Activated CD8-positive, alpha-beta memory T cell treated with anti-CD3 and anti-CD28 coated beads, Interleukin-2, amount 50 U/mL, for 48 hours (primary cell): ENCODE measurements at places on chromosomes 1 and 21.

DNA sequence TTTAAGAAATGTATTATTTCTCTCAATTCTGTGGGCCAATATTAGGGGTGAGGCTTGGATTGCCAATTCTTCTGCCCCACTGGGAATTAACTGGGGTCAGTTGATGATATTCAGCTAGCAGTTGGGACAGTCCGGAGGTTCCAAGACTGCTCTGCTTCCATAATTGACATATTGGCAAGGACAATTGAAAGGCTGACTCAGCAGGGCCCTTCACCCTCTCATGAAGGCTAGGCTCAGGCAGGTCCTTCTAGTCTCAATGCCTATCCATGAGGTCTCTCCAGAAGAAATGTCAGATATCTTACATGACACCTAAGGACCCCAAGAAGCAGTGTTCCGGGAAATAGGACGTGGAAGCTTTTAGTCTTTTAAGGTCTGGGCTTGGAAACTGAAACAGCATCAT, 13.3 kb upstream of the RNF11 start:
- DNase-seq: no peak

- no peak for DNase-seq
These were observed 92.6 kb upstream of the BEND5 start for GRCh38 chr1:48869116-48869893.

GRCh38 chr1:25908161-25908560, 1.9 kb upstream of the STMN1 start:
- no peak for DNase-seq

DNA sequence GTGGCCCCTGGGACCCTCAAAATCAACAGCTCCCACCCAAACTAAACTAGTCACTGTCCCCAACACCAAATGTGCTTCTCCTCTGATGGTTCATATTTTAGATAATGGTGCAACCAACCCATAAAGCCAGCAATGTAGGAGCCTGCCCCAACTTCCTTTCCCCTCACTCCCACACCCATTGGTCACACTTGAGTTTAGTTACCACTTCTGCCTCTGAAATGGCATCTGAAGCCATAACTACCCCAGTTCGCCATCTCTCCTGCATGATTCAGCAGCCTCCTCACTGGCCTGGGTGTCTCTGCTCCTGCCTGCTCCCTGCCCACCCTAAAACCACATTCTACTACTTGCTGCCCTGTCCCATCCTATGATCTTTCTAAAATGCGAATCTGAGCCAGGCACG, 3.4 kb upstream of the CDCP2 start:
- no peak for DNase-seq

- DNase-seq: no peak
These were observed 48.7 kb downstream of the SYT6 start for GRCh38 chr1:114104949-114105348.

DNA sequence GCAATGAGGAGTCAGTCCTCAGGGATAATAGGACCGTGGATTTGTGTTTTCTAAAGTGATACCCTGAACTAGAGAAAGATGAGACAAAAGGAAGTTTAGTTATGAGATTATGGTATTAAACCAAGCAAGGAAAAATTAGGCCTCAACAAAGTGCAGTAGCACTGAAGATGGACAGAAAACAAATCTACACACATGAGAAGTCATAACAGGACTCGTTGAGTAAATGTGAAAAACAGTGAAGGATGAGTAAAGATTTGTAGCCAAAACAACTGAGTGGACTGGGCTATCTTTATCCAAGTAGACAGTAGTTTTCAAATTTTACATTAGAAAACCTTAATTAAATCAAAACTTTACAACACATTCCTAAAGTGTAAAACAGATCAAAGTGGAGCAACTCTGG, 15.0 kb downstream of the EPRS1 start:
- DNase-seq: no peak

GRCh38 chr1:240027059-240027462, 64.6 kb upstream of the FMN2 start:
- no peak for DNase-seq

DNA sequence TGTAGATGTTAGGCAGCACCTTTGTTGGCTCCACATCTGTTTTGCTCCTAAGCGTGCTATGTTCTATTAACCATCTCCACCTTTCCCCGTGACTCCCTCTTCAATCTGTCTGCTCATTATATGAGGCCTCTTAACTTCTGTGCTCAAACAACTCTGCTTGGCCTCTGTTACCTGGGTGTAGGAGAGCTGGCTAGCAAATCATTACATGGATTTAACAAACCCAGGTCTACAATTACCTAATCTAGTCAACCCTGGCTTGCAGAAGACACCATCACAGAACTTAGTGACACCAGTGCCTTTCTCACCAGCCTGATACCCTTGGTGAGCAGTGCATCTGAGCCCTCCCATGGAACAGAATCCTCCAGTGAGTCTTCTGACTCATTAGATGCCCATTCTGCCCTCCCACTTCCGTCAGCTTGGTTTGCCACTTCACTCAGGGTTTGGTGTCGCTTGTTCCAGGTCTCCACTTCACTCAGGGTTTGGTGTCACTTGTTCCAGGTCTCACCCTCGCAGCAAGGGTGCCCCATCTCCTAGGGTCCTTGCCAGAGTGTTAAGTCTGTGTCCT, 92.0 kb upstream of the KIF26B start:
- no peak for DNase-seq

- DNase-seq: peak; percentile 84
These were observed 60.0 kb upstream of the ATP5PO start for GRCh38 chr21:33975548-33976081.

DNA sequence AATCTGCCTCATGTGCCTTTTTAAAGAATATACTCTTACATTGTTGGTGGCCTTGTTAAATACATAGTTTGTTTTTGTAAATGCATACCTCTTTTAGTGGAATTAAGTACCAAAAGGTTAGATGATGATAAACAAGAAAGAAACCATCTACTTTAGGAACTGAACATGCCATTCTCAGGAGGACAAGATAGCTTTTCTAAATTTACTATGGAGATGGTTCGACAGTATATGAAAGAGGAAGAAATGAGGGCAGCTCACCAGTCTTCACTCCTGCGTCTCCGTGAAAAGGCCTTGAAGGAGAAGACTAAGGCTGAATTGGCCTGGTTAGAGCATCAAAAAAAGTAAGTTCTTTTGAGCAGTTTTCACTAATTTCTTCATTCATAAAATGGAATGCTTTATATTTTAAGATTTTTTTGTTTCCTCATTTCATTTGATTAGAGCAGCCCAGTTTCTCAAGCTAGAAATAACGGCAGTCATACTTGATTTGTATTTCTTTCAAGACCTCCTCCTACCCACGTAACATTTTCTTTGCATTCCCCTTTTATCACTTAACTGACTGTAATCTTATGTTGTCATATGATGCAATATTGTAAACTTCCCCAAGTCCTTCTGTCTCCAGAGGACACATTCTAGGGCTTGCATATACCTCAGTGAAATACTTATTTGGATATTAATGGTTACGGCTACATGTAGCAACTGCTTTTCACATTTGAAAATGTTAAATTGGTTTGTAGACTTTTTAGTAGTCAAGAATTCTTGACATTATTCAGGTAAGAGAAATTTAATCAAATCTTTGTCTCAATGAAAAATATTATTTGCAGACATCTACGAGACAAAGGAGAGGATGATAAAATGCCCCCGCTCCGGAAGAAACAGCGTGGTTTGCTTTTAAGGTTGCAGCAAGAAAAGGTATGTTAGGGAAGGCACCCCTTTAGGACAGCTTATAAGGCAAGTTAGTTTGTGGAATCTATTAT, 99.3 kb downstream of the CEP350 start:
- DNase-seq: no peak

DNA sequence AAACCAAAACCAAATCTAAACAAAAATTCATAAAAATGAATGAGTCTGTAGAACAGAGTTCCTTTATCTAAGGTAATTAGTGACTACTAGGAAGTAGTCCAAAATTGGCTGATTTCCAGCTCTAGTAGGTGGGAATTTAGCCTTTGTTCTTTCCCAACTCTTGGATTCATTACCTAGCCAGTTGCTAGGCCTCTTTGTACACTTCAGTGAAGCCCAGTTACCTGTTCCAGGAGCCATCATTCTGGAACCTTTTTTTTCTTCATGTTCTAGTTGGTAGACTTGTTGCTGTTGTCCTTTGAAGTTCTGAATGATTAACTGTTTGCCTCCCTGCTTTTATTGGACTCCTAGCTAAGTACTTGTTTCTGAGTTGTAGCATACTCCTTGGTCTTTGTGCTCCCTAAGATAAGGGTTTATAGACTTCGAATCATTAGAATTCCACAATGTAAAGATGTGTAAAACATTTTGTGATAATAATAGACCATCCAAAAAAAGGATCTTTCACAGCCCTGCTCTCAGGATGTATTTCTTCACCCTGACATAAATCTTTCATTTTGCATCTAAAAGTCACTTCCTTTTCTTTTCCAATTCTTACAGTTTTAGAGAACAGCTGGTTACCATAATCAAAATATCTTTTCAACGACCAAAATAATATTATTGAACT, 9.8 kb downstream of the PLA2G4A start:
- no peak for DNase-seq

- no peak for DNase-seq
These were observed 111.1 kb upstream of the COL6A1 start for GRCh38 chr21:45870421-45870820.

GRCh38 chr1:16078925-16079656, 5.6 kb upstream of the FAM131C start:
- DNase-seq: peak; percentile 84

DNA sequence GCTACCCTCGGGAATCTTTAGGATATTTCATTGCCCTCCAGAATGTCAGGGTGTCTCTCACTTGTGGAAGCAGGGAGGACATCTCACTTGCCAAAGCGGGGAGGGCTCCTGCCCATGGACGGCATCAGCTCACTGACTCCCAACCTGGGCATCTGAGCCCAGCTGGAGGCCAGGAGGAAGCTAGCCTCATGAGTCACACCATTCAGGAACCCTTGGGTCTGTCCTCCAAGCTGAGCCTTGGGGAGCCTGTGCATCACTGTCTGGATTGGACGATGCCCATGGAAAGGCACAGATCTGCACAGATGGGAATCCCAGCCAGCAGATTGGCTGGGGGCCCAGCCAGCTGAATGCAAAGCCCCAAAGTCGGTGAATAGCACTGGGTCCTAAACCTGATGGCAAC, 25.2 kb downstream of the WNT3A start:
- no peak for DNase-seq

DNA sequence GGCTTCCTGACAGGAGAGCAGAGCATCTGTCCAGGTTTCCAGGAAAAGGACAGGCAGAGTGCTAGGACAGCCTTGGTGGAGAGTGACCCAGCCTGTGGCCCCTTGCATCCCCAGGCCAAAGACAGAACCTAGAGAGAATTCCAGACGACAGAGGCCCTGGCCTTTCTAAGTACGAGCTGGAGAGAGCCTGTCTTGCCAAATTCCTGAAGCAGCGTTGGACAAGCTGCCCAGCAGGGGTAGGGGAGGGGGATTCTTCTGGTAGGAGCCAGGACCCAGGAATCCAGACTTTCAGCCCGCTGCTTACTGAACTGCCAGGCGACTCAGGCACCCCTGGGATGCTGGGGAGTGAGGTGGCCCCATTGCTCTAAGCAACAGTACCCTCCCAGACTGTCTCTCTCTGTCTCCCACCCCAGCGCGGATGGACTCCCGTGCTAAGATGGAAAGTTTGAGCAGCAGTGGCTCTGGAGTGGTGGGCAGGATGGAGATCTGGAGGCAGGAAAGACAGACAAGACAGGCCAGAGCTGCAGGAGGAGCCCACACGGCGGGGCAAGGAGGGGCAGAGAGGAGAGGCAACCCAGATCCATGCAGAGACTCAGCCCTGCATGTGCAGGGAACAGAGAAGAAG, 8.8 kb upstream of the PEAR1 start:
- DNase-seq: no peak

GRCh38 chr21:44758781-44759627, 42.6 kb downstream of the UBE2G2 start:
- no peak for DNase-seq

DNA sequence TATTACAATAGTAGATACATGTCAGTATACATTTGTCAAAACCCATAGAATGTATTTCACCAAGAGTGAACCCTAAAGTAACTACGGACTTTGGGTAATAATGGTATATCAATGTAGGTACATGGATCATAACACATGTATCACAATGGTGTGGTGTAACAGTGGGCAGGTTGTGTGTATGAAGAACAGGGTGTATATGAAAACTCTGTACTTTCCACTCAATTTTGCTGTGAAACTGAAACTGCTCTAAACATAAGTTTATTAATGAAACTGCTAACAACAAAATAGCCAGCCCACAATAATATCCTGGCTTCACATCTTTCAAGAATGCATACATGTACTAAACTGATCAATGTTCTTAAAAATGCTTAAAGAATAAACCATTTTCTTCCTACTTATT, 90.2 kb downstream of the RUSC1 start:
- DNase-seq: no peak

DNA sequence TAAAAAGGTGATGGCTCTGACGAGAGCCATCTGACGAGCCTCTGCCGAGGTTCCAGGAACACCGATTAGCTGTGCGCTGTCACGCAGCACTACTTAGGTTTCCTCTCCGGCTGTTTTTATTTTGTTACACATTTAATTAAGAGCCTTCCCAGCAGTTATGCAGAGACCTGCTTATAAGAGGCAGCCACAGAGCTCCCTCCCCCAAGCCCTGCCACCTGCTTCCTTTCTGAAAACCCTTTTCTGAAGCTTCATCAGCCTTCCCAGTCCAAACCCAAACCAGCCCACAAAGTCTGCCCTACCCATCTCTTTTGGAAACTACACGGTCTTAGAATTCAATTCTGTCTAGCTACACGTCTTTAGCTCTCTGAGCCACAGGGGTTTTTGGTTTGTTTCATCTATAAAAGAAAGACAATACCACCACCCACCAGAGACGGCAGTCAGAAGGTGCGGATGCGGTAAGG, 49.1 kb downstream of the ERI3 start:
- DNase-seq: no peak

- no peak for DNase-seq
These were observed 292.9 kb downstream of the NFIA start for GRCh38 chr1:61375082-61375880.

DNA sequence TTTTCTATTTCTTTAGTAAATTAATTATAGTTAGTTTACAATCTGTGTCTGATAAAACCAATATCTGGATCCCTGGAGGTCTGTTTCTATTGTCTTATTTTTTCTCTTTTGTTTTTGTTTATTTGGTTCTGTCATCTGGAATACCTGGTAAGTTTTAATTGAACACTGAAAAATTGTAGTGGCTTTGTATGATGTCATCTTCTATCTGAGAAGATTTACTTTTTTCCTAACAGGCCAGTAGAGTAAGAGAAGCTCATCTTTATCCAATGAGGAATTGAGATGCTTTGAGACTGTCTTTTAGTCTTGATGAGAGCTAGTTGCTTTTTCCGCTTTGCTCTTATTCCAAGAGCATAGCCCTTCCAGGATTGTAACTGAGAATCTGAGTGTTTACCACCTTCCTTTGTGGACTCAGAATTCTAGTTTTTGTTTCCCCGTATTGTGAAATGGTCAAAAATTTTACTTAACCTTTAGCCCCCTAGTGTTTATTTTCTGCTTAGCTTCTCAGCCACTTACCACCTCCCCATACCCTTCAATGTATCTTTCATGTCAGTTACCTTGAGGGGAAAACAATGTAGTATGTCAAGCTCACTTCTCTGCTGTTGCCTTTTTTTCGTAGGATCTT, 25.0 kb downstream of the PTGFRN start:
- DNase-seq: no peak

GRCh38 chr1:55618199-55618598, 403.0 kb upstream of the USP24 start:
- DNase-seq: no peak

- peak; percentile 85 for DNase-seq
These were observed 7.4 kb downstream of the EFNA4 start for GRCh38 chr1:155070721-155071569.
